ENCODE measurements at places on chromosomes 2 and 18.

GRCh38 chr2:230356084-230356483, 29.1 kb downstream of the SP140L start:
- DNase-seq = no peak

DNA sequence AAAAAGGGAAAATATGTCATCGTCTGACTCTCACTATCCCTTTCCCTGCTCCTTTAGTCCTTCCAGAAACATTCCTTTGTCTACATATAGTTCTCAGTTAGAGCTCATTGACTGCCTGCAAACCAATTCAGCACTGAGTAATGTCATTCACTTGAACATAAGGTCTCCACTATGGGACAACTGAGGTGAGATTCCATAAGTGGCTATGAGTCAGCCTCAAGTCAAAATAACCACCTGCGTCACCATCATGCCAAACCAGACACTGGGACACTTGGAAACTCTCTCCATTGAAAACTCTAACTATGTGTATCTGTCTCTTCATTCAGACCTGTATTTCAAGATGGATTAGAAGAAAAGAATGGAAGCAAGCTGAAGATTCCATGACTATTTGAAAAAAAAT, 878.0 kb upstream of the PIK3C3 start:
- no peak for DNase-seq

- DNase-seq = peak; percentile 43
Observed at GRCh38 chr2:6780765-6781274, 84.9 kb downstream of the CMPK2 start.

DNA sequence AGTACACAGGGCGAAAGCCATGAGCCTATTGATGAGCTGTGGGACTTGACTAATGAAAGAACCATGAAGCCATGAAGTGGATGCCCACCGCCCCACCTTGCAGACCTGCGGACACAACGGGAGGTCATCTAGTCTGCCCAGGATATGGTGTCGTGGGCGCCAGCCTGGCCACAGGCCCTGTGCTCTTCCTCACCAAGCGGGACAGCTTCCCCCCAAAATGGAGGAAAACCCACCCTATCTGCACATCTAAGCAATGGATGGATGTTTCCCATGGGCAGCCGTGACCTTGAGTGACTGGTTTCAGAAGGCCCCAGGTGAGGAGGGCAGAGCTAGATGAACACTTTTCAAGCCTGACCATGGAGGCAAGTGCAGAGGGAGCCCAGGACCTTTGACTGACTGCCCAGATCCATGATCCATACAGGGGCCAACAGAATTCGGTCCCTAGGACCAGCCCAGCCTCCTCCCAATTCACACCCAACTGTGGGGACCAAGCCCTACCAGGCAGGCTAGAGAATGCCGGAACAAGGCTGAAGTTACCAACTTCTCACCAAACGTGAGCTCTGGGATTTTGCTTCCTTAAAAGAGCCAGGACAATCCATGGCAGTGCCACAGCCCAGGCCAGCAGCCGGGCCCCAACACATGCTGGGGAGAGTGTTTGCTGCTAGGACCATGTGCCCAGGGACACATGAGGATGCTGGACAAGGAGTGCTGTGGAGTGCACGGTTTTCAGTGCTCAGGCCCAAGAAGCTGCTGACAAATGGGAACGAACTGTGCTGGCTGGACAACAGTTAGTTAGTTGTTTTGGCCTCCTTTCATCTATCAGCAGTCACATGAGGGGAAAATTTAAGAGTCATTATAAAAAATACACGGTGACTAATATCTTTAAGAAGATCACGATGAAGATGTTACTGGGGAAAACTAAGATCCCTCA, 249.4 kb downstream of the HDAC4 start:
- no peak for DNase-seq

GRCh38 chr2:1808981-1809422, 64.7 kb upstream of the PXDN start:
- DNase-seq = no peak

- DNase-seq = no peak
Observed at GRCh38 chr2:54164106-54164505, 48.7 kb downstream of the ACYP2 start.

DNA sequence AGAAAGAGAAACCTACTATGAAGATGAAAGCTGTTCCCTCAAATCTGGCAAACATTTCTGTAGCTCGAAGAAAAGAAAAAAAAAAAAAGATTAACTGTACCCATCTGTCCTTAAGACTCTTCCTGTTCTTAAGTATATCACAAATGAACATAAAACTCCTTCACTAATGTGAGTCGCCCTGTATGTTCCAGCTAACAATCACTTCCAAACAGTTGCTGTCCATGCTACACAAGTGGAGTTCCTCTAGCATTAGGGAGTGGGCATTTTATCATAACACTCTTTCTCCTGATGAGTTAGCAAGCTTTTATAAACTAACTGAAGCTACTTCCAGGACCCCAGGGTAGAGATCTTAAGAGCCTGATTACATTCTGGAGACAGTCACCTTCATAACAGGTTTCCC, 5.8 kb downstream of the CUL3 start:
- no peak for DNase-seq

DNA sequence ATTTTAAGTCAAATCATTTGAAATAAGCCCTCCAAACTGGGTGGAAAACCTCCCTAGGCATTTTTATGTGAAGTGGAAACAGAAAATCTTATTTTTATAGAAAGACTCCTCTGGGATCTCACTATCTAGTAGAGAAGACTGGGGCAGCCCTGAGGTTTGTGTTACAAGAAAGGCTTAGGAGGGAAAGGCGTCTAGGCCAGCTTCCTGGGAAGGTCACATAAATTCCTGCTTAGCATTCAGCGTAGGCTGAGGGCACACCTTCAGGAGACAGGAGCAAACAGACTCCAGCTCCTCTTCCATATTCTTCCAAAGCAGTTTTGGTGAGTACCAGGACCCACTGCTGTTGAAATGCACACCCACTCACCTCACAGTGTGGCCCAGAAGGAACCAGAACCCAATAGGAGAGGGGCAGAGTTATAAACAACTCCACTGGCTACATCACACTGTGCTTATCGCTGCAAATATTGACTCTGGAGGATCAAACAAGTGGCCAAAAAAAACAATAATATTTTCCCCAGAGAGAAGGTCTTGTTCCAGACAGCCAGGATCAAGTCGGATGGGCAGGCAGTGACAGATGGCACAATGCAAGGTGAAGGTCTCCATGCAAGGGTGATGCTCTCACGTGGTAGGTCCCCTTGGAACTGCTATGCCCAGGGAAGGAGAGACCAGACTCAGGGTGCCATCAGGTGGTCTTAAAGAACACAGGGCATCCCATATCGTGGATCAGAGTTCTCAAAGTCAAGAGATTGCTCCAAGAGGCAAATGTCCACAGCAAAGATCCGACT, 17.7 kb upstream of the IGFBP2 start:
- no peak for DNase-seq

DNA sequence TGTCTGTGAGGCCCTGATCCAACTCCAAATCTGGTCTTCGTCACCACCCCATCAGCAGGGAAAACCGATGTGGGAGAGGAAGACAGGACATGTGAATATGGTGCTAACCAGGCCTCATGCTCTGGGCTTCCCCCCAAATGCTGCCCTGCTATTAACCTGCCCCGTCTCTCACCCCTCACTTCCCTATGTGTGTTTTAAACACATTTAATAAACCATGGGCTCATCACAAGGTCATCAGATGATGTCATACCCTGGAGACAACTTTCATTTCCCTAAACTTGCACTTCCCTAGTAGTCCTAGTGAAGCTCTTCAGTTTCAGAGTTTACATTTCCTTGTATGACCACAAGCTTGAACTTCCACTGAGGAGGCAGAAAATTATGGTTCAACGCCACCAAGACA, 49.9 kb downstream of the CD8B2 start:
- DNase-seq = no peak

GRCh38 chr2:206846981-206847834, 81.8 kb downstream of the FASTKD2 start:
- no peak for DNase-seq

GRCh38 chr2:8922431-8922830, 81.1 kb downstream of the MBOAT2 start:
- no peak for DNase-seq

- no peak for DNase-seq
Observed at GRCh38 chr18:72360634-72361033, 183.5 kb downstream of the CBLN2 start.

DNA sequence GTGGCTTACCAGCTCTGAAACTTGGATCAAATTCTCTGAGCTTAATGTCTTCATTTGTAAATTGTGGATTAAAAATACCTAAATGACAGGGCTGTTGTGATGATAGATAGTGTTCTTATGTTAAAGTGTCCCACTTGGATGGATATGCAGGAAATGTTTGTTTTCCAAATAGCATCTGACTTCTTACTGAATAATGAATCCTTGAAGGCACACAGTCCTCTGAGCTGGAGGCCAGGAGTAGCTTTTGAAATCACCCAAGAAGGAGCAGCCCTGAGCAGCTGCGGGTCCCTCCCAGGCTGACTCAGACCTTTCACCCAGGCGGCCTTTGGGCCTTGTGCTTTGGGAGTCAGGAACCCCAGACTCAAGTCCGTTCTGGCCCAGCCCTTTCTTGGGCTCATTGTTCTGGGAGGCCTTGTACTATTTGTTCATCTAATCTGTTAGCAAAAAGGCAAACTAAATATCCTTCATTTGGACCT, 173.0 kb upstream of the GATA6 start:
- no peak for DNase-seq

DNA sequence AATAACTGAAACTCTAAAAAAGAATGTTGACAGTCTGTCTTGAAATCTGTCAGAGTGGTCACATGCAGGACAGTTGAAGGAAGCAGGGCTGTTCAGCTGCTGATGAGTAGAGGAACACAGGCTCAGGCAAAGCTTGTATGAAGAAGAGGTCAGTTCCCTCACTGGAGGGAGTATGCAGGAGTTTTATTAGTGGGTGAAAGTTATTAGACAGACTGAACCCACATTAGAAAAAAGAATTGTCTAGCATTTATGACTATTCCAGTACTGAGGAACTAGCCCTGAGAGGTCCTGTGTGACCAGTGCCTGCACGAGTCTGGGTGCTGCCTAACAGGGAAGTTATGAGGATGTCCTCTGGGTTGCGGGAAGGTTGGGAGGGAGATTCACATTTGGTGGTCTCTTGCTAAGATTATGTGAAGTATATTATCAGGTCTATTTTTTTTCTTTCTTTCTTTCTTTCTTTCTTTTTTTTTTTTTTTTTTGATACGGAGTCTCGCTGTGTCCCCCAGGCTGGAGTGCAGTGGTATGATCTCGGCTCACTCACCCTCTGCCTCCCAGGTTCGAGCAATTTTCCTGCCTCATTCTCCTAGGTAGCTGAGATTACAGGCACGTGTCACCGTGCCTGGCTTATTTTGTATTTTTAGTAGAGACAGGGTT, 9.6 kb downstream of the TET3 start:
- no peak for DNase-seq

DNA sequence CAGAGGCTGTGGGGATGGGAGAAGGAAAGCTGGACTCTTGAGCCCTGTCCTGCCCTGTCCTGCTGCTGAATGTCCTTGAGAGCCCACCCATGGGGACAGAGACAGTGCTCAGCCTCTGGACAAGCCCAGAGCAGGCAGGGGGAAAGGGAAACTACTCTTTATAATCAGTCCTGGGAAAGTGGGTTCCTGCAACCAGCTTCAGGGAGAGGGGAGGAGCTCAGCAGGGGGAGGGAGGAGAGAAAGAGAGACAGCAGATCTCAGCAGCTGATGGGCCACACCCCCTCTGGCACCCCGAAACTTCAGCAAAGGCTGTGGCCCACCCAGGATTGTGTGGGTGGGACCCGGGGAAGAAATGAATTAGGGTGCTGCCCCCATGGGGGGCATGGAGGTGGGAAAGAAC, 11.6 kb downstream of the ECEL1 start:
- DNase-seq = no peak

DNA sequence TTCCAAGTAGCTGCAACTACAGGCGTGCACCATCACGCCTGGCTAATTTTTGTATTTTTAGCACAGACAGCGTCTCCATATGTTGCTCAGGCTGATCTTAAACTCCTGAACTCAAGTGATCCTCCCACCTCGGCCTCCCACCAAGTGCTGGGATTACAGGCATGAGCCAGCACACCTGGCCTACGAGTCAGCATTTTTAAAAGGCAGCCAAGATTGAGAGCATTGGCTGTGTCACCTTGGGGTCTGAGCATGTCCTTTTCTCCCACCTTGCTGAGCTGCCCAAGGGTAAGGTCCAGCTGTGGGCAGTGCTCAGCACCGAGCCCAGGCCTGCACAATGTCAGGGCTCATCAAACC, 142.8 kb upstream of the LMAN1 start:
- no peak for DNase-seq

DNA sequence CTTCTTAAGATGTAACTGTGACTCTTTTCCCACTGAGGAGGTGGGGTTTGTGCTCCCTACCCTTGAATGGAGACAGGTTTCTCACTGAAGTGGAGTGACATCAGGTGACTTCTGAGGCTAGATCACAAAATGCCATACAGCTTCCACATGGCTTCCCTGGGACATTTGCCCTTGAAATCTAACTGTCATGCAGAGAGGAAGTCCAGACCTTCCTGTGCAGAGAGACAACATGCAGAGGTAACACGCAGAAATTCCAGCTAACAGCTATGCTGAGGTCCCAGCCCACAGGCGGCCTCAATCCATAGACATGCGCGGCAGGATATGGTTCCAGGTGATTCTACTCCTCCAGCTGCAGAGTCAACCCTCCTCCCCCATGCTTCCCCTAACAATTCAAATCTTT, 119.0 kb downstream of the TRIB2 start:
- no peak for DNase-seq

GRCh38 chr2:163731735-163732134, 4.1 kb downstream of the FIGN start:
- no peak for DNase-seq

DNA sequence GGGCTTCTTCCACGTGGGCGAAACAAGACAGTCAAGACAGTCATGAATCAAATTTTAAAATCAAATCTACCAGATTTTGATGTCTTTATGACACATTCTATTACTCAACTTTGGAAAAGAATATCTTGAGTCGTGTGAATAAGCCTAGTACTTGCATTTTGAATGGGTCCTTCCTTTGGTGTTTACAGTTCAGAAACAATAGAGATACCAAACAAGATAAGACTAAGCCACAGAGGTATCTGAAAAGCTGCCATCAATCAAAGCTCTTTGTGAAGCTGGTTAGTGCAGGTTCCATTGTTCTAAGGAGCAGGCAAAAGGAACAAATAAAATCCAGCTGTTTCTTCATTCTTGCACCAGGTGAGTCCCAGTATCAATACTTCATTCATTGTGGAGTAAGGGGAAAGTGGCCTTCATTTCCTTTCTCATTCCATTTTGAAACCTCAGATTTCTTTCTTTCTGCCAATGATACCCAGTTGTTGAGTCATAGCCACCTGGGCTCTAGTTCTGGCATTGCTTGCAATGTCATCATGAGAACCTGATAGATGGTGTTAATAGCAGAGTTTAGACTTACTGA, 151.7 kb upstream of the L3MBTL4 start:
- DNase-seq = no peak

- DNase-seq = no peak
Observed at GRCh38 chr18:57819119-57819518, 16.0 kb upstream of the ATP8B1 start.

Measured in T-helper 2 cell (primary cell).